ENCODE measurements at places on chromosomes 16 and 17.

- DNase-seq = peak; percentile 94
Observed at GRCh38 chr17:47279062-47279801, 25.6 kb downstream of the ITGB3 start.

DNA sequence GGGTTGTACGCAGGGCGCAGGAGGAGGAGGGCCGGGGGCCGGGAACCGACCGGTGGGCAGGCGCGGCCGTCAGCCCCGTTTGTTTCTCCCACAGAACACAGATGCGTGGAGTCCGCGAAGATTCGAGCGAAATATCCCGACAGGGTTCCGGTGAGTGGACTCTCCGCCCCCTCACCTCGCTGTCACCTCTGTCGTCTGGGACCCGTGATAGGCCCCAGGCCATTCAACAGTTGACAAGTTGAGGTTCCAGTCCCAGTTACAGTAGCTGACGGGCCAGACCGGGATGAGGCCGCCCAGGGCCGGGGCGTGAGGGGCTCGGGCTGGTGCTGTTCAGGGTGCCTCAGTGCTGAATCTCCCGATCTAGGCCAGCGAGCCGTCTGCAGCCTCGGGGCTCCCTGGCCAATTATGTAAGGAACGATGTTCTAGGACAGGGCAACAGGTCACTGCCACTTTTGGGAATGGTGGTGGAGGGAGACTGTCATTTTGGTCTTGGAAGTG, 628 bp downstream of the GABARAPL2 start:
- DNase-seq = no peak

DNA sequence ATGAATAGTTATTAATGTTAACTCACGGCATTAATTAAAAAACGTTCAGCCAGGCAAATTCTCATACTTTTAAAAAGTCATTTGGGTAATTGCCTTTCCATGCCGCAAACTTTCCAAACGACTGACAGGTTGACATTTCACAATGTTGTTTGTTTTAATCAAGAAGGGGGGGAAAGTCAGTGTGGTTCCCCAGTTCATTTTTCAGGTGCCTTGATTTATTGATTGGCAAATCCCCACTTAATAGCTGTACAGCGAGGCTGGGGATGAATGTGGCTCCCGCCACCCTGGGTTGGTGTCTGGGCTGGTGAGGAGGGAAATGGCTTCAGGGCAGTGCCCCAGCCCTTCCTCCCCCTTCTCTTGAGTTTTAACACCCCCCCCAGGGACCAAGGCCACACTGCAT, 318.0 kb downstream of the SOX9 start:
- DNase-seq = no peak

DNA sequence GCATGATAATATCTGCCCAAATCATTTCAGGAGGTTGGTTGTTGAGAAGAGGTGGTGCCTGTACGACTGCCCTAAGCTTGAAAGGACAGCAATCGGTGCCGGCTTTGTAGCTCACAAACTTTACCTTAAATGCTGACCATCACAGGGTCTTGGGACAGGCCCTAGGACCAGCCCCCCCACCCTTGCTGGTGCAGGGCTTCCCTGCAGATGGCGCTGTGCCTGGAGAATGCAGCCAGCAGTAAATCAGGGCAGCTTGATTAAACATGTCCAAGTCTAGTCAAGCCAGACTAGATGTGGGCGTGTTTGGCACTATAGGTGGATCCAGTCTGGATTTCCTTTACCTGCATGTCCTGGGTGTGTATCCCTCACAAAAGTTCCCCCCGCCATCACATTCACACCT, 135.5 kb upstream of the CRHR1 start:
- no peak for DNase-seq

DNA sequence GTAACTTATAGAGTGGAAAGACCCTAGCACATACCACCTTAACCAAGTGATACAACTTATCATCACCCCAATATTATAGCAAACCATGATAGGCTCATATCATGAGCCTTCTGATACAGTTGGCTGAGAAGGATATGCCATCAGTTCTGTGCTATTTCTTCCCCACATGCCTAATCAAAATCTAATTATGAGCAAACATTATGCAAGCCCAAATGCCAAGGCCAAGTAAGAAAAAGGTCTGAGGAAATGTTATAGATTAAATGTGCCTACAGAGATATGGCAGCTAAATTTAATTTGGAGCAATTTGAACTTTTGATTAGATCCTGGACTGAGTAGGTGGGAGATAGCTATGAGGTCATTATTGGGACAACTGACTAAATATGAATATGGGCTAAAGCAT, 225.9 kb upstream of the PMFBP1 start:
- DNase-seq = no peak

GRCh38 chr16:82329504-82330192, 159.6 kb upstream of the MPHOSPH6 start:
- DNase-seq = no peak

DNA sequence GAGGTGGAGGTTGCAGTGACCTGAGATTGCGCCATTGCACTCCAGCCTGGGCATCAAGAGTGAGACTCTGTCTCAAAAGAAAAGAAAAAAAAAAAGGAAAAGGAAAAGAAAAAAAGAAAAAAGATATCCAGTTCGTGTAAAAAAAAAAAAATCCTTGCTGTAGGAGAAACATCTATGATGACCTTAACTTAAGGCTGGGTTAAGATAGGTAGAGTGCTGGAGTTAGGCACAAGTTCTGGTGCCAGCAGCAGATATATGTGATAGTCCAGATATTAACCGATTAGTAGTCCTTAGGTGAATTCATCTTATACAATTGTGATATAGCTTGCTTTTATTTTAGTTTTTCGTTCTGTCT, 17.2 kb downstream of the PSMD11 start:
- no peak for DNase-seq

- DNase-seq = no peak
Observed at GRCh38 chr16:79601092-79601930, 774 bp upstream of the MAF start.

DNA sequence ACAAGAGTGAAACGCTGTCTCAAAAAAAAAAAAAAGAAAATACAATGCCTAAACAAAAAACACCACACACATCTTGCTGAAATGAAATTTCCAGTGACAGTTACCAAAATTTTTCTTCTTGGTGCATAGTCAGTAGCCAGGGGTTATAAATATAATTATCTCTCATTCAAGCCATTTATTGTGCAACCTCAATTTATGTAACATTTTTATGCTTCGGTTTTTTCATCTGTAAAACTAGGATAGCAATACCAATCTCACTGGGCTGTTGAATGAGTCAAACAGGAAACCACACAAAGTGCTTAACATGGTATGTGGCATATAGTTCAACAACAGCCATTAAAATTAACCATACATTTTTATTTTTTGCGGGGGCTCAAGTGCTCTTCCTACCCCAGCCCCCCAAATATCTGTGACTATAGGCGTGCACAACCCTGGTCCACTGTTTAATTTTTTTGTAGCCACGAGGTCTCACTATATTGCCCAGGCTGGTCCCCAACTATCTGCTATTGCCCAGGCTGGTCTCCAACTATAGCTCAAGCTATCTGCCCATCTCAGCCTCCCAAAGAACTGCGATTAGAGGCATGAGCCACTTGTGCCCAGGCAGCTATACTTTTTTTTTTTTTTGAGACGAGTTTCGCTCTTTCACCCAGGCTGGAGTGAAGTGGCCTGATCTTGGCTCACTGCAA, 2.6 kb downstream of the COG4 start:
- peak; percentile 49 for DNase-seq

DNA sequence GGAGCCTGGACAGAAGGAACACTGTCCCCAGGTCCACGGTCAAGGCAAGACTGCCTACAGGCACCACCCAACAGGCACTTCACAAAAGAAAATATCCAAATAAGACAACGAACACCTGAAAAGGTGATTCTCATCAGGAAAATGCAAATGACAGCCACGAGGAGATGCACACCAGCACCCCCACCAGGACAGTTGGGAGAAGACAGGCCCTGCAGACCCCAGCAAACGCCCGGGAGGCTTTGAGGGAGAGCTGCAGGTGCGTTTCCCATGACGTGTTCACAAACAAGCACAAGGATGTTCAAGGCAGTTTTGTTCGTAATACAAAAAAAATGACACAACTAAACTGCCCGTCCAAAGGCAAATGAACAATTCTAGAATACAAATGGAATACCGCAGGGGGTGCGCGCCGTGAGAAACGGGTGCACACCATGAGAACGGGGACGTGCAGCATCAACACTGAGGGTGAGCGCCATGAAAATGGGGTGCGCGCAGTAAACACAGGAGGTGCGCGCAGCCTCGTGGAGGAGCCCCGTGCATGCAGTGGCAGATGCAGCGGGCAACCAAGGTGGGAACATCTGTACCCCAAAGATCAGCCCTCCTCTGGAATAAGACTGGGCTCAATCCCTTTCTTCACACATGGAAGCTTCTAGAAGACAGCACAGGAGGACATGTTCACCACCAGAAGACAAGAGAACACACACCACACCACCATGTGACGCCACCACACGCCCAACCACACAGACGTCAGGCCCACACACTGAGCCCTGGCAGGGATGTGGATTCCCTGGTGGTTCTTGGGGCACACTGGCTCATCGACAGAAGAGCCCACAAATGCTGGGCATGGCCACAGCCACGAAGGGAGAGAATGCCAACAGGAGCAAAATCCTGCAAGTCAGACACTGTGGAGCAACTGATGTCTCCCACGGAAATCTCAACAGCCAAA, 91.2 kb downstream of the ZNF778 start:
- no peak for DNase-seq

- DNase-seq = no peak
Observed at GRCh38 chr16:49781401-49781800, 74.5 kb downstream of the ZNF423 start.

DNA sequence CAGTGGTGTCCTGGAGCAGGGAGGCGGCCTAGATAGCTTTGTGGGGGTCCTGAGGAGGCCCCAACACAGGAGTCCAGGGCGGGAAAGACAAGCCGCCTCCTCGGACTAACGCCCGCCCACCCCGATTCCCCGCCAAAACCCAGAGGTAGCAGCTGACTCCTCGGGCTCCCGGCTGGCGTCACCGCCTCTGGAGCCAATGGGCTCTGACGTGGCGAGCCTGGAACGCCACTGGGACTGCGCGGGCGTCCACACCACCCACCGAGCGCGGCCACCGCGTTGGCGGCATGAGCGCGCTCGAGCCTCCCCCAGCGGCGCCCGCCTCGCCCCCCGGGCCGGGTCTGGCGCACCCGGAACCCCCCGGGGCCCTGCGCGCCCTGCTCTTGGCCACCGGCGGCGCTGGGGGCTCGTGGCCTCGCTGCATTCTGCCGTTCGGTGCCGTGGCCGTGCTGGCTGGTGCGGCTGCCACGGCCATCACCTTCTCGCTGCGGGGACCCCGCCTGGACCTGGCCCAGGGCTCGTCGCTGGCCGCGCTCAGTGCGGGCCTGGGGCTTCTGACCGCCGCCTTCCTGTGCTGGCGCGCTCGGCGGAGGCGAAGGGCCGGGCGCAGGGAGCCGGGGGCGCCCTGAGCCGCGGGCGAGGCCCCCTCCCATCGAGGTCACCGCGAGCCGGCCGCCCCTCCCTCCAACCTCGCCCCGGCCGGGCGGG, 3.4 kb upstream of the NTN3 start:
- no peak for DNase-seq

DNA sequence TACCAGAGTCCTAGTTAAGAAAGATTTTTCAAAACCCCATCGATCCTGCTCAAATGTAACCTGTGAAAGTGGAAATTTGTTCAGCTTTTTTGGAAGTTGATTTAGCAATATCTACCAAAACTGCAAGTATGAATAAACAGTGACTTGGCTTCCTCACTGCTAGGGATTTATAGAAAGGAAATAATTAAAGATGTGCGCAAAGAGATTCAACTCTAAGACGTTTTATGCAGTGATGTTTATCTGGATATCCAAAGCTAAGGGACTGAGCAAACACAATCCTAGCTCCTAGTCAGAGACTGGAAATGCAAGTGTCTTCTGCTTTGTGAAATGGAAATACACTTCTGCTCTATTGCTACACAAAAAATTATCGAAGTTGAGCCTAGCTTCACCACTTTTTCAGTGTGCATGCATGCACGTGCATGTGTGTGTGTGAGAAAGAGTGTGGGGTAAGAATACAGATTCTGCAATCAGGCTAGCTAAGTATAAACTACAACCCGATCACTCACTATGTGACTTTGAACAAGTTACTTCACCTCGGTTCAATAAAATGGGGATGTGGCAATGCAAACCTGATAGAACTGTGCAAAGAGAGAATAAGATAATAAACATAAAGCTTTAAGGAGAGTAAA, 52.1 kb upstream of the FOXF1 start:
- no peak for DNase-seq

GRCh38 chr17:80292521-80292971, 31.9 kb downstream of the RNF213 start:
- no peak for DNase-seq

DNA sequence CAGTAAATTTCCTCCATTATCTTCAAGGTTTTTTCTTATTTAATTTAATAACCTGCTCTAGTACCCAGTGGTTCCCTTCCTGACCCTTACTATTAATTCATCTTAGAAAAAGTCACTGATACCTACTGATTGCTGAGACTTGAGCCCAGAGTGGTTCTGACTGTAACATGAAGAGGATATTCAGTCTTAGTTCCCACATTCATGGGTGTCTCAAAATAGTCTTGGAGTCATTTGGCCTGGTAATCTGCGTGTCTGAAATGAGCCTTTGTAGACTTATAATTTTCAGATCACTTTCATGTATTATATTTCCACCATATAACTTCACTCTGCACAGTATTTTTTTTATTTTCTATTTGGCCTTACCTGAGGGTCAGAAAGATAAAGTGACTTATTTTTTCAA, 732.0 kb upstream of the KIF2B start:
- DNase-seq = no peak

DNA sequence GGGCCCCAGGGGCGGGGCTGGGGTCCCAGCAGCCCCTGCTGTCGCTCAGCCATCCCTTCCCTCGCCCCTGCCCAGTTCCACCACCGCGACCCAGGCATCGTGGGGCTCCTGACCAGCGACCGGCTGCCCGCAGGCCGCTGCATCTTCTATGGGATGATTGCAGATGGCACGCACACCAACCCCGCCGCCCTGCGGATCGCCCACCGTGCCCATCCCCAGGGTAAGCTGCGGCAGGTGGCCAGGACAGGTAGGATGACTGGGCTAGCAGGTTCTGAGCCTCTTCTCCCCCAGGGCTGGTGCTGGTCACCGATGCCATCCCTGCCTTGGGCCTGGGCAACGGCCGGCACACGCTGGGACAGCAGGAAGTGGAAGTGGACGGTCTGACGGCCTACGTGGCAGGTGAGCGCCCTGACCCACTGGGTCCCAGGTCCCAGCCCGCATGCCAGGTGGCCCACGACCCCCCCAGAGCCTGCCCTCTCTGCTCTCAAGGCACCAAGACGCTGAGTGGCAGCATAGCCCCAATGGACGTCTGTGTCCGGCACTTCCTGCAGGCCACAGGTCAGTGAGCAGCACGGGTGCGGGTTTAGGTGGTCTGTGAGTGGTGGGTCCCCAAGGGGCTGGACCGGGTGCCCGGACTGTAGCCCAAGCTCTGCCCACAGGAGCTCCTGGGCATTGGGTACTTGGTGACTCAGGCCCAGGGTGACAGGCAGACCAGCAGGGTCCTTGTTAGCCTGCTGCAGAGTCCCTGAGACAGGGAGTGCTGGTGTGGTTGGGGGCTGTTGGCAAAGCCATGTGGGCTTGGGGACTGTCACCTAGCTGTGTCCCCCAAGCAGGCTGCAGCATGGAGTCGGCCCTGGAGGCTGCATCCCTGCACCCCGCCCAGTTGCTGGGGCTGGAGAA, 2.8 kb downstream of the CEMP1 start:
- no peak for DNase-seq

GRCh38 chr17:81684442-81684911, 666 bp downstream of the HGS start:
- DNase-seq = peak; percentile 24

GRCh38 chr16:61324044-61324443, 712.2 kb downstream of the CDH8 start:
- no peak for DNase-seq

GRCh38 chr17:60372790-60373483, 19.0 kb downstream of the USP32 start:
- DNase-seq = no peak

GRCh38 chr17:83067718-83068261, 11.6 kb upstream of the METRNL start:
- no peak for DNase-seq

Measured in AG04449 (cell line).